ENCODE measurements at places on chromosomes 1 and 21.

DNA sequence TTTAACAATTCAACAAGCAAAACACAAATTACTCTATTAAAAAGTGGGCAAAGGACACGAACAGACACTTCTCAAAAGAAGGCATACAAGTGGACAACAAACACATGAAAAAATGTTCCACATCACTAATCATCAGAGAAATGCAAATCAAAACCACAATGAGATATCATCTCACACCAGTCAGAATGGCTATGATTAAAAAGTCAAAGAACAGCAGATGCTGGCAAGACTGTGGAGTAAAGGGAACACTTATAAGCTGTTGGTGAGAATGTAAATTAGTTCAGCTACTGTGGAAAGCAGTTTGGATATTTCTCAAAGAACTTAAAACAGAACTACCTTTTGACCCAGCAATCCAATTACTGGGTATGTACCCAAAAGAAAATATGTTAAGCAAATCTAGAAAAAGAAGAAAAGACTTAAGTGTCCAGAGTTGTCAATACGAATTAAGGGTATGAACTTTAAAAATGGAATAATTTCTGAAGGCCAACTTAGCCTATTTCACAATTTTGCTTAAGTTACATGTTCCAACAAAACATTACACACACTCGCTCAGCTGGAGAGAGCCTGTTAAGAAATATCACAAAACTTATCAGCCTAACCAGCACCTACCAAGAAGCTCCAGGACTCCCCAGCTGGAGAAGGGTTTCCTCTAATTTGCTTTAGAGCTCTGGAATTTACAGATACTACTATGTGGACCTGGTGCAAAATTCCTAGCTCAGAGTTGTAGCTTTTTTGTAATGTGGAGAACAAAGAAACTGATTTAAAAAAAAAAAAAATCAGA is 232.1 kb downstream of the DUSP10 start:
- DNase-seq, result no peak

GRCh38 chr21:40658311-40658710 is 188.6 kb downstream of the DSCAM start:
- DNase-seq, result no peak

GRCh38 chr1:11187494-11187893 is 1.7 kb upstream of the ANGPTL7 start:
- DNase-seq, result no peak

DNA sequence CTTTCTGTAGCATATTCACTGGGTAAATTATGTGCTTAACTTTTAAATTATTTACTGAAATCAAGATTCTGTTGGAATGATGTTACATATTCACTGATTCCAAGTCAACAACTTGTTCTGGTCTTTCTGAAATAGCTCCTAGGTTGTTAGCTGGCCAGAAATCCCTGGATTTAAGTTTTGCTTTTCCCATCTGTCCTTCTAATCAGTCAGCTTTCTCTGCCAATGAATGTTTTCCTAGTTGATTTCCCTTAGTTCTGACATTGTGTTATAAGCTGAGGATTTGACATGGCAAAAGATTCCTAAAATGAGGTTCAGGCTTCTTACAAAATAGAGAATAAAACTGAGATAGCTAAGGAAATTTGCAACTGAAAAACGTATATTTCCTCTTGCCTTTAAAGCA is 1479.6 kb downstream of the MRPL39 start:
- no peak for DNase-seq

DNA sequence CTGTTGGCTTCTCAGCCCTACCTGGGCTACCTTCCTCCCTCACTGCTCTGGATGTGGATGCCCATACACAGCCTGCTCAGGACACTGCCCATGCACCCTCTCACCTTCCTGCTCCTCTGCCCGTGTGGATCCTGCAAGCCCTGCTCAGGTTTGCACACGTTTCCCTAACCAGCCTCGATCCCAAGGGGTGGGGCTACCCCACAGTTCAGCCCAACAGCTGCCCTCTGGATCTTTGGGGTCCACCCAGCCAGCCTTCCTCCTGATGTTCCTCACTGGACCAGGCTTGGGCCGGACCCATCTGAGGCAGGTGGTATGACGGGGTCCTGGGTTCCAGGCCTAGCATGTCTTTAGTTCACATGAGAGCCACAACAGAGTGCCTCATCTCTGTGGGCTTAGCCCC is 4.7 kb downstream of the TMEM54 start:
- no peak for DNase-seq

- no peak for DNase-seq
Observed at GRCh38 chr1:107926436-107927080, 38.4 kb downstream of the VAV3 start.

DNA sequence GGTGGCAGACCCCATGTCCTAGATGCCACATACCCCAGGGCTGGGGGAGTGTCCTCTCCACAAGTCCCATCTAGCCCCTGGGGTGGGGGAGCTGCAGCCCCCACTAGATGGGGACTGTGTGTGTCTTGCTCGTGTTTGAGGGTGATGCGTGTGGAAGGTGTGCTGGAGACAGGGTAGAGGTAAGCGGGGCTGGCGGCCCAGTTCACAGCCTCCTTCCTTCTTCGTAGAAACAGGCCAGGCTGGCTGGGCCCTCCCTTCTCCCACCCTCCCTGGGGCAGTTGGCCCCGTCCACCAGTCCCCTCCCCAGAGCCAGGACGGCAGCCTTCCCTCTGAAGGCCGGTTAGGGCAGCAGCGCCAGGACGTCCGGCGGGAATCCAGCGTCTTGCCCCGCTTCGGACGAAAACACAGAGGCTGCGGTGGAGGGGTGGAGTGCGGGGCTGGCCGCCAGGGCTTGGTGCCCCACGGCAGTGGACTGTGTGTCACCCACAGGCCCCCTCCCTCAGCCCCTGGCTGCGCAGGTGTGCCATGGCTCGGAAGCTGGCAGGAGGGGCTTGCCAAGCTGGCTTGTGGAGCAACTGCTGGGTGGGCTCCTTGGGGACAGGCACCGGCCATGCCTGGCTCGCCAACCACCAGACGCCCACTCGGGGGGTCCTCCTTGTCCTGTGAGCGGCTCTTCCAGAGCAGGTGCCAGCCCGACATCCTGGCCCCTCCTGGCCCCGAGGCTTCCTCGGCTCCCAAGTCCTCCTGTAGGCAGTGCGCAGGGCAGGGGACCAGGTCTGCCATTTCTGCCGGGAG is 3.6 kb downstream of the PRDM16 start:
- no peak for DNase-seq

DNA sequence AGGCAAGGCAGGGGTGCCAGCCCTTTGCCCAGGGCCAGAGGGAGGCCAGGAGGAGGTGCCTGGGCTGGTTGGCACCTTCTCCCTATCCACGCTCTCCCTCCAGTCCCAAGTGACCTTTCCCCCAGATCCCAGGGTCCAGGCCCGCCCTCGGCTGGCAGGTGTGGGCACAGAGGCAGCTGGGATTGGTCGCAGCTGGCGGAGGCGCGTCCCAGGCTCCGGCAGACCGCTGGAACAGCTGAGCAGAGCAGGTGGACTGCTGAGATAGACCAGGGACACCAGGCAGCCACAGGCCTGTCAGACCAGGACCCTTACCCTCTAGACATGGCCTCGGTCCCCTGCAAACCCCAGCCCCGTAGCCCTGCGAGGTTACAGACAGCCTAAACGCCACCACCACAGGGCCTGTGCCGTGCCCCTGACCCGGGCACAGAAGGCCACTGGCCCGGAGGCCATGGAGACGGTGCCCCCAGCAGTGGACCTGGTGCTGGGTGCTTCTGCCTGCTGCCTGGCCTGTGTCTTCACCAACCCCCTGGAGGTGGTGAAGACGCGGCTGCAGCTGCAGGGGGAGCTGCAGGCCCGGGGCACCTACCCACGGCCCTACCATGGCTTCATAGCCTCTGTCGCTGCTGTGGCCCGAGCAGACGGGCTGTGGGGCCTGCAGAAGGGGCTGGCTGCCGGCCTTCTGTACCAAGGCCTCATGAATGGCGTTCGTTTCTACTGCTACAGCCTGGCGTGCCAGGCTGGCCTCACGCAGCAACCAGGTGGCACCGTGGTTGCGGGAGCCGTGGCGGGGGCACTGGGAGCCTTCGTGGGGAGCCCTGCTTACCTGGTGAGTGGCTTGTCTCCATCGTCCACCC is at the start of gene SLC25A34:
SLC25A34 (plus strand) TSS at position 221 of the 854 bp plus-strand sequence; CDS start at position 449, 228 bp downstream.
- DNase-seq, result no peak

- no peak for DNase-seq
Observed at GRCh38 chr1:64356636-64357256, 113.2 kb upstream of the CACHD1 start.

DNA sequence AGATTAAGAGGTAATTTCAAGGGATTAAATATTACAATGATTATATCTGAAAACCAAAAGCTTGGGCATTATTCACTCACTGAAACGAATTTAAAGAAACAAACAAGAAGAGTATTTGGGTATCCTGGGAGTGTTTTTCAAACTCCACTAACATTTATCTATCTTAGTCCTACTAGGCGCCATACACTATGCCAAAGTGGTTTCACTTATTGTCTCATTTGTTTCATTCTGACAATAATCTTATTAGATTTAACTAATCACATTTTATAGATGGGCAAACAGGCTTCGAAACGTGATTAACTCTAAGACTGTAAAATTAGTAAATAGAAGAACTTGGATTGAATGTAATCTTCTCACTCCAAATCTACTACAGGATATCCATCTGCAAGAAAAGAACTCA is 25.4 kb downstream of the ASH1L start:
- DNase-seq, result no peak

DNA sequence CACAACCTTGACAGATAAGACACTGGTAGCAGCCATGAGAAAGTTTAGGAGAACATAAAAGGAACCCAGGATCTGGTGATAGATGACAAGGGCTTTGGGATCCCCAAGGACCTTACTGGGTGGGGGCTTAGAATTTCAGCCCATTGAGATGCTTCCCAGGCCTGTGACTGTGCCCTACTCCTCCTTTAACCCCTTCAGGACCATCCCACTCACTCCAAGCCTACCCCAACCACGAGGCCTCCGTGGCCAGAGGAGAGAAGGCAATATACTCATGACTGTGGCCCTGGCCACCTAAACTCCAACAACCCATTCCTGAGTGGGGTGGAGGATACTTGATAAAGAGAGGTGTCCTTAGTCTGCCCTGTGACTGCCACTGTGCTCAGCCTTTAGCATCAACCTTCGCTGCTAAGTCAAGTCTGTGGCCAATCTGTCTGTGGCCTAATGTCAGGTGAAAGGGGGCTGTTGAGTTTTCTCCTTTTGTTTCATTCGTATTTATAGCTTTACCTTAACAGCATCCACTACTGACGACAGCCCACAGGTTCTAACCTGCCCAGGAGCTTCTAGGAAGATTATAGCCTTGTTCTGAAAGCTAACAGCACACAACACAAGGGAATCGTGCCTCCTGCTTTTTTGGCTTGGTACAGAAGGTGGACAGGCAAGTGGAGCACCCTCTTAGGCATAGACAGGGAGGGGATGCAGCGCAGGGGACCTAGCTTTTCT is 16.9 kb upstream of the BCAR3 start:
- DNase-seq, result no peak

DNA sequence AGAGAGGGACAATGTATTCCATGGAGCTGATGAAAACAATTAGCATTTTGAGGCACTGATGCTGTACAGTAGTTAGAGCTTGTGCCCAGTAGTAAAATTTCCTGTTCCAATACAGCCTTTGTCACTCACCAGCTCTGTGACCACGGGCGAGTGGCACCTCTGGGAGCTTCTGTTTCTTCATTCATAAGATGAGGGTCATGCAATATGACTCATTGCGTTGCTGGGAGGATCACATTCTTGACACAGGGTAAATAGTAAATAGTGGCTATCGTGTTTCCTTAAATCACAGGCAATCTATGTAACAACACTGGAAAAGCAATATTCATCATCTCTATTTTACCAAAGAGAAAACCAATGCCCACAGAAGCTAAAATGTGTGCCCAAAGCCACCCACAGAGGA is 4.5 kb upstream of the LRRC52 start:
- DNase-seq, result no peak

- no peak for DNase-seq
Observed at GRCh38 chr1:19353596-19353995, 41.5 kb downstream of the SLC66A1 start.

- DNase-seq, result no peak
Observed at GRCh38 chr1:205037539-205037938, 5.5 kb upstream of the CNTN2 start.

All from activated naive CD4-positive, alpha-beta T cell (primary cell).